Choroid plexus epithelial cell (primary cell): ENCODE measurements at places on chromosomes 13 and 19.

DNA sequence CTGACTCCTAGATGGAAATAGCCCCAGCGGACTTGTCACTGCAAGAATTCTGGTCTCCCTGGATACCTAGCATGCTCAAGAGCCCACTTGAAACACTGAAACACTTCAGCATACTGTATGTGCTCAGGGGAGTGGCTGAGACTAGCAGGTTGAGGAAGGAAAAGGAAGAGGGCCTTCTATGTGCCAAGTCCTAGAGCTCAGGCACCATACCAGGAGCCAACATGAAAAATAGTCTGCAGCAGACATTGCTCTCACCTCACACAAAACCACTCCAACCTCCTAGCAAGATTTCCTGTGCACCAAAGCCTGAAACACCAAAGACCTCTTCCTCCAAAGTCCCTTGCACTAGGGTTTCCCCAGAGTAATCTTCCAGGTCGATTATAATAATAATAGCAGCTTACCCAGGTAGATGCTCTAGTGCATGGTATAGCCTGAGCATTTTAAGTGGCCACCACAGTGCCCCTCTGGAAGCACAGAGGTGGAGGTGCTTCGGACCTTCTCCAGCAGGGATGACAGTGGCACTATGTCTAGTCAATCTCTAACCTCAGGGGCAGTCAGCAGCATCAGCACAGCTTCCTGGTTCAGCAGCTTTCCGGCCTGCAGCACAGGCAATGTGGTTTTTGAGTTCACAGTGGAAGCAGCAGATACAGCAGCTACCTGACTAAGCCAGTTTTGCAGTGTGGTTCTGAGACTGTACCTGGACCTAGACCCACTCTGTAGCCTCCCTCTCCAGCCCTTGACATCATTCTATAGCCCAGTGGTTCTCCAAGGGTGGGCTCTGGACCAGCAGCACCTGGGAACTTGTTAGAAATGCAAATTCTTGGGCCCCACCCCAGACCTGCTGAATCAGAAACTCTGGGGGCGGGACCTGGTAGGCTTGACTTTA, 45.6 kb upstream of the UBE2L5 start:
- no peak for DNase-seq

DNA sequence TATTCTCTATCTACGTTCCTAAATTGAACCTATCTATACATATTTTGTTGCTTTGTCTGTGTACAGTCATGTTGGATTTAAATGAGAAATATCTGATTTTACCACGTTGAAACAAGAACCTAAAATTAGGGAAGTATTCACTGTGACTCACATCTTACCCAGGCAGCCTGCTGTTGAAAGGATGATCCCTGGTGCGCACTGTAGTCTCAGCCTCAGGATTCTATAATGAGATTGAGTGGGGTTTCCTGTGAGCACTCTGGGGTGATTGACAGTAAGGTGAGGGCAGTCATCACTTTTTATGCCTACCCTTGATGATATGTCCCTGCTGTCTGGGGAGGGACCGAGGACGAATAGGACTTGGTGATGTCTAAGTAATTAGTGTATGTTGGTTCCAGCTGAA, 35.4 kb downstream of the PCCA start:
- DNase-seq: peak; percentile 48

DNA sequence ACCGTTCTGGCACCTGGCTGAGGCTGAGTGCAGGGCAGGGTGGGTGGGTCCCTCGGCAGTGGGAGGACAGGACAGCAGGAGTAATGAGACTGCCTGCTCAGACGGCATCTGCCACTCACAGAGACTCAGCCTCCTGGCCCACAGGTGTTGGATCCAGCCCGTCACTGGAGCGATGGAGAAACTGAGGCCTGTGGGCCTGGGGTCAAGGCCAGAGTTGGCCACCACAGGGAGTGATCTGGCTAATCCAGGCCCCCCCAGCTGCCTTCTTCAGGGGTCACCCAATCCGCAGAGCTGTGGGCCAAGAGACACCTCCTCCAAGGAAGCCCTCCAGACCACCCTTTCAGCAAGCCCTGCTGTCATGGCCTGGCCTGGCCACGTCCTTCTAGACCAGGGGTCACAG, 103.7 kb upstream of the VSTM2B start:
- DNase-seq: no peak

DNA sequence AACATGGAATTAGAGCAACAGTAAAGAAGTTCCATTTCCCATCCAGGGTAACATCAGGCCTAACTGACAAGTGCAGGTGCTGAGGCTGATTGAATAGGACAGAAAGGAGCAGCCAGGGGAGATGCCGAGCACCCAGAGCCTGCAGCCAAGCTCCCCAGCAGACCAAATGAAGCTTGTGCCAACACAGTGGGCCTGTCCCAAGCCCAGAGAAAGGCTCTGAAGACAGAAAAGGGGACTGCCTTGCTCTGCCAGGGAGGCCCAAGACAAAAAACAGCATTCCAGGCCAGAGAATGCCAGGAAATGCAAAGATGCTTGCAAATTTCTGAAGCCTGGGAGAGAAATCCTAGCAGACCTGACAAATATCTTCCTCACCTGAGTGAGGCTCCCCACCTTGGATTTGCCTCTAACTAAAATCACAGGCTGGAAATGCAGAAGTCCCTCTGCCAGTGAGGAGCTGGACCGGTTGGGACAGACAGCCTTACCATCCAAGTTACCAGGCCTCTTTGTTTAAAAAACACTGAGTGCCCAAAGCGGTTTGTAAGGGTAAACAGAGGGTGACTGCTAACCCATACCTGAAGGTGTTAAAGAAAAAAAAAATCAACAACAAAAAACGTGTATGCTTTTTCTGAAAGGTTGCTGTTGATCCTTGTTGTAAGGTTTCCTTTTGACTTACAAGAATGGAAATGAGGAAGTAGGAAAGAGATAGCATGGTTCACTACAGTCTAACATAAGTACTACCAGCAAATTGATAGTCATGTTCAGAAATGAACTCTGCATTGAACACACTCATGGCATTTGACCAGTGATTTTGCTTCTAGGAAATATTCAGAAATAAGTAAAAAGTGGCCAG, 11.8 kb upstream of the HMGB1 start:
- no peak for DNase-seq

- peak; percentile 62 for DNase-seq
Measured at GRCh38 chr19:54325194-54325621, 12.2 kb upstream of the LILRA5 start.

- DNase-seq: peak; percentile 32
Measured at GRCh38 chr19:14031719-14032480, at the start of gene IL27RA. IL27RA (plus strand) TSS chr19:14031762; CDS start chr19:14031873, 111 bp downstream.

- DNase-seq: no peak
Measured at GRCh38 chr19:48033604-48034003, 10.3 kb downstream of the CABP5 start.

- DNase-seq: no peak
Measured at GRCh38 chr13:69948016-69948415, 159.6 kb upstream of the ATXN8OS start.
